Central memory CD8-positive, alpha-beta T cell (primary cell): ENCODE measurements at places on chromosomes 7 and 10.

- H3K4me1 ChIP-seq: no peaks in the 10 kb centered on the region
- H3K4me3 ChIP-seq: no peak overlapping the region
- no peak for DNase-seq
- H3K27me3 ChIP-seq: no peaks in the 10 kb centered on the region
- peaks cover 2% of the 10 kb centered on the region for H3K36me3 ChIP-seq
Measured at GRCh38 chr7:422191-422885, 97.3 kb downstream of the PDGFA start.

- no peak overlapping the region for H3K4me3 ChIP-seq
- no peaks in the 10 kb centered on the region for H3K4me1 ChIP-seq
- H3K27me3 ChIP-seq: peaks cover 10% of the 10 kb centered on the region
- H3K27ac ChIP-seq: no peak overlapping the region
Measured at GRCh38 chr10:98323221-98324164, 55.5 kb upstream of the LOXL4 start.

- H3K27ac ChIP-seq: peak overlapping the region; percentile 64
- no peak for DNase-seq
- H3K4me3 ChIP-seq: peak overlapping the region; percentile 80
Measured at GRCh38 chr7:78018641-78019446, 220.3 kb downstream of the PHTF2 start.

DNA sequence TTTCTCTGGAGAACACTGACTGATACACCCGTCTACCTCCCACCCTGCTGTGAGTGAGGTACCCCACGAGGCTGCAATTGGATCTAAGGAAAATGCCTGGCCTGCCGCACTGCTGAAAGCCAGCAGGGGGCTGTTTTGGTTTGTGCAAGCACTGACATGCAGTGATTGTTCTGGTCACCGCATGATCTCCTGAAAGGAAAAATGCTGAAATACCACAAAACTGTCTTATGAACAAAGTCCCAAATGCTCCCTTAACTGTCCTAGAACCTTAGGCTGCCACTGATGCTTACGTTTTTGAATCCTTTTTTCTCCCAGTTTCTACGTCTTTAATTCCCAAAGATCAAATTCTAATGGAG lies 132.7 kb downstream of the JCAD start:
- H3K36me3 ChIP-seq: no peaks in the 10 kb centered on the region
- peaks cover 43% of the 10 kb centered on the region for H3K27me3 ChIP-seq
- H3K4me1 ChIP-seq: no peaks in the 10 kb centered on the region
- no peak overlapping the region for H3K4me3 ChIP-seq
- no peak overlapping the region for H3K27ac ChIP-seq

DNA sequence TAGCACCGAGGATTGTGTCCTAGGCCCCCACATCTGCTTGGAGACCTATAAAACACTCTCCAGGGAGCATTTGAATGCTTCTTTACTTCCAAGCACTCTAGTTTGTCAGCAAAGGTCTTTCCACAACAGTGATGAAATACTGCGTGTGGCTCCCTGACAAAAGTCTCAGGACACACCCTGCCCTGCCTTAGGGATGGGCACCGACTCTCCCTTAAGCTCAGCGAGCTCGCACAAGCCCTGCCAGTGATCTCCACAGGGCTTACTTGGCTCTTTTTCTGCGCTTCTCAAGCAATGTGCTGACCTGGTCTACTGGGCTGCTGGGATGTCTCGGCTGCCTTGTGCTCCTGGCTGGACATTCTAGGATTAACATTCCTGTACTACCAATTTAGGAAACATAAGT lies 84.3 kb upstream of the MPP7 start:
- H3K4me1 ChIP-seq: no peaks in the 10 kb centered on the region
- peaks cover 3% of the 10 kb centered on the region for H3K36me3 ChIP-seq
- no peak overlapping the region for H3K4me3 ChIP-seq

DNA sequence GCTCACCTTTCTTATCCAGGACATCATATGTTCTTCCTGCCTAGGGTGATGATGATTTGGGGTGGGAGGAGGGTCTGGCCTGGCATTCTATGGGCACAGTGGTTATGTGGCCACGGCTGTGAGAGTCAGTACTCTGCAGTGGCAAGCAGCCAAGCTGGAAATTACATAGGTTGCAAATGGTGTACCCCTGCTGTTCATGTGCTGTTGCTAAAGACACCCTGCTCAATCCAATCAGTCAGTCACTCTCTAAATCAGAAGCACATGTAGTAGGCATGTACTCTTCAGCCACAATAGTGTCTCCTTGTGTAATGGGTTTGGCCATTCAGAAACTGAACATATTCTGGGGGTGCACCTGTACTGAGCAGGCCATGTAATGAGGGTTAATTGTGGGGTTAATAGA lies 449.1 kb upstream of the ANKRD30A start:
- H3K27me3 ChIP-seq: no peaks in the 10 kb centered on the region
- H3K4me3 ChIP-seq: no peak overlapping the region
- no peaks in the 10 kb centered on the region for H3K4me1 ChIP-seq
- H3K36me3 ChIP-seq: peaks cover 2% of the 10 kb centered on the region
- no peak for DNase-seq

DNA sequence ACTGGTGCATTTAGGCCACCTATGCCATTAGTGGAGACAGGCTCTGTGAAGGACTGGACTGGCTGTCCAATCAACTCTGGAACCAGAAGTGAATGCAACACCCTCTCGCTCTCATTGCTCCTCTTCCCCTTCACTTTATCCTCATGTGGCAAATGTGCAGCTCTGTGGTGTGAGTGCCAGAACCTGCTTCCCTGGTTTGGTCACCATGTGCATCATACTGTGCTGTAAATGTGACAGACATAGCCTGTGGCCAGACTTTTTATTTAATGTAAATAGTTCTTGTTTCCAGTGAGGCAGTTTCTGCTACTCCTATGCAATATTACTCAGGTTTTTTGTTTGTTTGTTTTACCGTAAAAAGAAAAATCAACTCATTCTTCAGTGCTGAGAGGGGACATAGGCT lies 73.0 kb upstream of the PPP1R9A start:
- H3K4me1 ChIP-seq: no peaks in the 10 kb centered on the region
- no peaks in the 10 kb centered on the region for H3K36me3 ChIP-seq
- no peak for DNase-seq
- H3K4me3 ChIP-seq: no peak overlapping the region

GRCh38 chr7:140229591-140230515 lies 53.1 kb upstream of the KDM7A start:
- peak; percentile 54 for DNase-seq
- H3K27me3 ChIP-seq: no peaks in the 10 kb centered on the region
- peak overlapping the region; percentile 88 for H3K4me3 ChIP-seq
- peaks cover 20% of the 10 kb centered on the region for H3K36me3 ChIP-seq
- peak overlapping the region; percentile 99 for H3K27ac ChIP-seq

GRCh38 chr10:16795410-16796073 lies 21.7 kb downstream of the RSU1 start:
- peaks cover 11% of the 10 kb centered on the region for H3K36me3 ChIP-seq
- no peak overlapping the region for H3K4me3 ChIP-seq
- no peak overlapping the region for H3K27ac ChIP-seq

- H3K4me3 ChIP-seq: no peak overlapping the region
- no peaks in the 10 kb centered on the region for H3K36me3 ChIP-seq
- H3K4me1 ChIP-seq: no peaks in the 10 kb centered on the region
- no peaks in the 10 kb centered on the region for H3K27me3 ChIP-seq
Measured at GRCh38 chr7:68088879-68089278, 1092.2 kb downstream of the TYW1 start.

GRCh38 chr10:113982296-113982695 lies 61.4 kb upstream of the ADRB1 start:
- no peaks in the 10 kb centered on the region for H3K36me3 ChIP-seq
- no peak overlapping the region for H3K4me3 ChIP-seq
- H3K4me1 ChIP-seq: peaks cover 19% of the 10 kb centered on the region
- DNase-seq: no peak
- H3K27me3 ChIP-seq: no peaks in the 10 kb centered on the region

- DNase-seq: no peak
- H3K4me3 ChIP-seq: no peak overlapping the region
- H3K4me1 ChIP-seq: no peaks in the 10 kb centered on the region
- H3K27ac ChIP-seq: no peak overlapping the region
- peaks cover 2% of the 10 kb centered on the region for H3K36me3 ChIP-seq
Measured at GRCh38 chr7:12949060-12949931, 261.9 kb downstream of the ARL4A start.

- no peaks in the 10 kb centered on the region for H3K27me3 ChIP-seq
- H3K4me1 ChIP-seq: no peaks in the 10 kb centered on the region
- DNase-seq: no peak
- no peaks in the 10 kb centered on the region for H3K36me3 ChIP-seq
Measured at GRCh38 chr10:107915215-107915610, 750.7 kb upstream of the SORCS1 start.

- no peak overlapping the region for H3K27ac ChIP-seq
- H3K27me3 ChIP-seq: no peaks in the 10 kb centered on the region
- DNase-seq: no peak
Measured at GRCh38 chr7:32937344-32938174, 19.7 kb upstream of the FKBP9 start.

- H3K27ac ChIP-seq: peak overlapping the region; percentile 62
- H3K4me3 ChIP-seq: peak overlapping the region; percentile 82
- DNase-seq: peak; percentile 55
Measured at GRCh38 chr7:150974468-150975391, 3.4 kb downstream of the KCNH2 start.

GRCh38 chr10:102783568-102783967 lies 39.8 kb downstream of the WBP1L start:
- peaks cover 9% of the 10 kb centered on the region for H3K36me3 ChIP-seq
- no peaks in the 10 kb centered on the region for H3K27me3 ChIP-seq
- peaks cover 69% of the 10 kb centered on the region for H3K4me1 ChIP-seq
- DNase-seq: no peak
- H3K4me3 ChIP-seq: no peak overlapping the region

DNA sequence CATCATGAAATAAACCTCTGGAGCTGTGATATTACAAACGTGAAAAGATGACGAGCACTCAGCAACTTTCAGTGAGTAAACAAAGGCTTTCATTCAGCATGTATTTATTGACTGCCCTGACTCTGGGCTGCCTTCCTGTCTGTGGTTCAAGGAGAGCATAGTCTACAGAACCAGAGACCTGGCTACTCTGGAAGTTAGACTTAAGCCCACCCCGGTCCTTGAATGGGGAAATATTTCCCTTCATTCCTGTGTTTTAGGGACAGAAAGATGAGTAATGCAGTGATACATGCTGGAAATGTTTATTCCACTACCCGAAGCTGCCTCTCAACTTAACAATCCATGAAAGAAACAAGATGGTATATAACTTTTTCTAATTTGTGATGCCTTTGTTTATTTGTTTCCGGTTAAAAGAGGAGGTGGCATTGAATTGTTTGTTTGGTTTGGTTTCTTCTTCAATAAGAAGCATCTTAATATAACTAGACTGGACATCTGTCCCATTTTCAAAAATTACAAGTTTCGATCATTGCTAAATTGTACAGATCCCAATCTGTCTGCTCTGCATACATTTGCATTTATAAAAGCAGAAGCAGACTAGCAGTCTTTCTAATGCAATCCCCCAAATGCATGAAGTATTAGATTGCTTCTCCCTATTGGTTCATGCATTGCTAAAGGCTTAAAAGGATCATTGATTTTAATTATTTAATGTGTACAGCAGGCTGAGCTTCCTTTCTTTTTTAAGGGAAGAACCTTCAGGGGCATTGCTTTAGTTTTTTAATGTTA lies 57.7 kb downstream of the TRUB1 start:
- H3K27ac ChIP-seq: no peak overlapping the region
- no peaks in the 10 kb centered on the region for H3K27me3 ChIP-seq
- no peaks in the 10 kb centered on the region for H3K4me1 ChIP-seq
- no peak for DNase-seq
- H3K4me3 ChIP-seq: no peak overlapping the region

- H3K27me3 ChIP-seq: no peaks in the 10 kb centered on the region
- no peak for DNase-seq
- H3K36me3 ChIP-seq: peaks cover 1% of the 10 kb centered on the region
- no peak overlapping the region for H3K4me3 ChIP-seq
- no peak overlapping the region for H3K27ac ChIP-seq
Measured at GRCh38 chr10:112583236-112583939, 136.4 kb downstream of the VTI1A start.
